ENCODE measurements at places on chromosomes 4 and X.

DNA sequence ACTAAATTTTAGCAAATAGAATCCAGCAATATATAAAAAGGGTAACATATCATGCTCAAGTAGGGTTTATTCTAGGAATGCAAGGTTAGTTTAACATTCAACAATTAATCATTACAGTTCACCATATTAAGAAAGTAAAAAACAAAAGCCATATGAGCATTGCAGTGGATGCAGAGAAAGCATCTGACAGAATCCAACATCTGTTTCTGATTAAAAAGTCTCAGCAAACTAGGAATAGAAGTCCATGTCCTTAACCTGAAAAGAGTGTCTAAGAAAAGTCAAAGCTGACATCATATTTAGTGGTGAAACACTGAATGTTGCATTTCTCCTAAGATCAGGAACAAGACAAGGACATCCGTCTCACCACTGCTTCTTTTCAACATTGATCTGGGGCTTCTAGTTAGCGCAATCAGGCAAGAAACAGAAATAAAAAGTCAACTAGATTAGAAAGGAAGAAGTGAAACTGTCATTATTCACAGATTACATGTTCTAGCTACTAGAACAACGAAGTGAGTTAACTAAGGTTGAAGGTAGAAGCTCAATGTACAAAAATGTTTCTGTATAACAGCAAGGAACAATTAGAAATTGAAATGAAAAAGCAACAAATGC is 49.3 kb downstream of the MRPL1 start:
- peak; percentile 46 for DNase-seq

GRCh38 chr4:86223472-86223871 is 136.4 kb downstream of the MAPK10 start:
- peak; percentile 48 for DNase-seq

- DNase-seq = no peak
Observed at GRCh38 chr4:26765515-26765914, 95.1 kb upstream of the STIM2 start.

GRCh38 chr4:54440394-54441136 is 211.5 kb downstream of the PDGFRA start:
- DNase-seq = peak; percentile 72

GRCh38 chrX:125622899-125623298 is 303.2 kb downstream of the TEX13C start:
- DNase-seq = no peak

GRCh38 chrX:68945603-68946228 is 116.9 kb downstream of the EFNB1 start:
- DNase-seq = peak; percentile 56

DNA sequence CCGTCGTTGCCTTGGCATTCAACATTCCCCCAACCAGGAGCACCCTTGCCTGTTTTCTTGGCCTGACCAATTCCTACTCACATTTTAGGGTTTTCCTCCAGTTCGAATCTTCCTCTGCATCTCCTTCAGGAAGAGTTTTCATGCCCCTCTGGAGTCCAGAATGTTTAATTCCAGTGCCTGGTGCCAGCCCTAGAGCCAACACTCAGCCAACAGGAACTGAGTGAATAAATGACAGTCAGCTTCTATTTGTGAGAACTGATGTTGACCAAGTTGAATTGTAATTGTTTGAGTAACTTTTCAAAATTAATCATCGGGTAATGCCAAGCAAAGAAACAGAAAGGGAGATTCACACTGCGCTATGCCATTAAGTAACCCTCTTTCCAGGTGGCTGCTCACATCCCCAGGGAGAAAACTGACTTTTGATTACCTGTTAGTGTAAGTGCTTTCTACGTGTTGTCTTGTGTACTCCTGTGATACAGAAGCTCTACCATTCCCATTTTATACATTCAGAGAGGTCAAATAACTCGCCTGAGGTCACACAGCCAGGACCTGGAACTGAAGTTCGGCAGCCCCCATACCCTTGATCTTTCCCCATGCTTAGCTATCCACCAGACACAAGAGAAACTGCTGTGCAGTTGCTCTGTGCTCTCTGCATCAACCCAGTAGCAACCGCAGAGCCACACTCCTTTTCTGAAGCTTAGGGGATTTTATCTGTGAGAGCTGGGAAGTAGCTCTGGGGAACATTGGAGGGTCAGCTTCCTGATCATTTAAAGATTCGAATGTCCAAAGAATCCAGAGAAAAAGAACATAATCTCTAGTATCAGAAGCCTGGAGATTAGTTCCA is 19.0 kb upstream of the SLC2A9 start:
- DNase-seq = no peak

- DNase-seq = no peak
Observed at GRCh38 chrX:44474410-44474809, 68.2 kb downstream of the FUNDC1 start.

- no peak for DNase-seq
Observed at GRCh38 chr4:5143306-5143861, 92.1 kb downstream of the STK32B start.

- no peak for DNase-seq
Observed at GRCh38 chrX:13023567-13023966, 20.9 kb downstream of the FAM9C start.

DNA sequence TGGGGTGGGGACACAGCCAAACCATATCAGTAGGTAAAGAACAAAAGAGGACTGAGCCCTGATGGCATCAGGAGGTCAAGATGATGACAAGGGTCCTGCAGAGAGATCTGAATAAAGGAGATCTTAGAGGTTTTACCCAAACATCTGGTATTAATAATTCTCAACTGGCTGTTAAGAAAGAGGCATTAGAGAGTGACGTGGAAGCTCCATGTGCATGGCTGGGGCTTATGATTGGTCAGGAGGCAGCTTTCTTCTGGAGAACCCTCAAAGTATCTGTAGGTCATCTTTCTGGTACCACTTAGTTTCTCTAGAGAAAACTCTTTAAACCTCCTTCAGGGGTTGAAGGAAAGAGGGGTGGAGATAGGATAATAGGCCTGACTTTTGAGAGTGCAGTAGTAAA is 18.7 kb downstream of the MGST2 start:
- DNase-seq = peak; percentile 33

- DNase-seq = peak; percentile 86
Observed at GRCh38 chr4:187006189-187006618, 282.5 kb upstream of the FAT1 start.

- no peak for DNase-seq
Observed at GRCh38 chrX:8848441-8848840, 47.3 kb upstream of the FAM9A start.

GRCh38 chr4:156294577-156294976 is 340.9 kb upstream of the CTSO start:
- peak; percentile 73 for DNase-seq

DNA sequence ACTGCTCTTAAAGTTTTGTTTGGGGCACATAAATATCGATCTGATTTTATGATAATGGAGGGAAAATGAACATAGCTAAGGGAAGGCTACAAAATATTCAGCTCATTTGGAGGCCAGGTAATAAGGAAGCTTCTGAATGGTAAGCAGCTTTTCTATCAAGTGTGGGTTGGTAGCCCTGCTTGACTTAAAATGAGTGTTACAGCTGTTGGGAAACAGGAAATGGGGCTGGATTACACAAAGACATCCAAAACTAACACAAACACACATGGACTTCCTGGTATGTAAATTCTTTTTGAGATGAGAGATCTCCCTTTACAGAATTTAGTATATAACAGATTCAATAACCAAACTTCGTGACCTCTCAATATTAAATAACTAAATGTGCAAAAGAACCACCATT is 58.0 kb downstream of the FGF16 start:
- peak; percentile 46 for DNase-seq

DNA sequence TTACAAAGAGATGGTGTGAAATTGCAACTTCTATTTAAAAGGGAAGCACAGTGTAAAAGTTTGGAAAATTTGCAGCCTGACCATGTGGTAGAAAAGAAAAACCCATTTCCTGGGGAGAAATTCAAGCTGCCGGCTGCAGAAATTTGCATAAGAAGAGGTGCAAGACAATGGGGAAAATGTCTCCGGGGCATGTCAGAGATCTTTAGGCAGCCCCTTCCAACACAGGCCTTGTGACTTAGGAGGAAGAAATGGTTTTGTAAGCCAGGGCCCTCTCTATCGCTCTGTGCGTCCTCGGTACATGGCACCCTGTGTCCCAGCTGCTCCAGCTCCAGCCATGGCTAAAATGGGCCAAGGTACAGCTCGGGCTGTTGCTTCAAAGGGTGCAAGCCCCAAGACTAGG is 40.4 kb downstream of the CCDC158 start:
- no peak for DNase-seq

GRCh38 chr4:161554372-161554990 is 609.3 kb downstream of the FSTL5 start:
- peak; percentile 68 for DNase-seq

- no peak for DNase-seq
Observed at GRCh38 chr4:123671636-123672404, 275.2 kb downstream of the SPRY1 start.
